ENCODE measurements at places on chromosomes 11 and 22.

DNA sequence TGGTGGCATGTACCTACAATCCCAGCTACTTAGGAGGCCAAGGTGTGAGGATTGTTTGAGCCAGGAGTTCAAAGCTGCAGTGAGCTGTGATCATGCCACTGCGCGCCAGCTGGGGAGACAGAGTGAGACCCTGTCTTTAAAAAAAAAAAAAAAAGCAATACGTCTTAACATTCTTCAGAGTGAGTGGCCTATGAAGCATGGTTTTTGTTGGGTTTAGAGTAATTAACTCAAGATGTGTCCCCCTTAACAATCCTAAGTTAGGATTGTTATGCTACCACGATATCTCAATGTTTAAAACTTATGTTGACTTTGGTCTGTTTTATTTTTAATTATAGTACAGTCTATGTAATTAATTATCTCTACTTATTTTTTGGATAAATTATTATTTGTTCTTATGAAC, 156.1 kb downstream of the HIPK3 start:
- DNase-seq, result no peak

GRCh38 chr11:5597953-5598352, 1.5 kb downstream of the TRIM6 start:
- DNase-seq, result no peak

DNA sequence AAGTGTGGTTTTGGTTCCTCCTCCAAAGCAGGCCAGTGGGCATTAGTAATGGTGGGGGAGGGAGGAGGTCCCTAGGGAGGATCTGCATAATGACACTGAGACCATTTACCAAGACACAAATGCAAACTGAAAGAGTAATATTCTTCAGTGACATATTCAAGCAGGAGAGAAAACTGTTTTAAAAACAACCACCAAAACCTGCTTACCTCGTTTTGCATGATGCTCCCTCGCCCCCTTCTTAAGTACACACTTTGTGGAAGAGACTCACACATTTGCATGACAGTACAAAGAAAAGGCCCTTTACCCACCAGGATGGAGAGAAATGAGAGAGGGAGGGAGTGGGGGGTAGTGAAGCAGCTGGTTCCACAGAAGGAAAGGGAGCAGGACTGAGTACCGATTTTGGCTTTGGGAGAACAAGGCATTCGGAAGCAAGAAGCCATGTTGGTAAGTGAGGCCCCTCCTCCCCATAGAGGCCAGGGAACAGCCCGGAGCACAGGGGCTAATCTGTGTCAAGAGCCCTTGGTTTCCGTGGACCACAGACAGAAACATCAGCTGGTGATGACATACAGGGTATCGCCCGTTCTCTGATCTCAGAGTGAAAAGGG, 13.0 kb upstream of the OPCML start:
- no peak for DNase-seq

DNA sequence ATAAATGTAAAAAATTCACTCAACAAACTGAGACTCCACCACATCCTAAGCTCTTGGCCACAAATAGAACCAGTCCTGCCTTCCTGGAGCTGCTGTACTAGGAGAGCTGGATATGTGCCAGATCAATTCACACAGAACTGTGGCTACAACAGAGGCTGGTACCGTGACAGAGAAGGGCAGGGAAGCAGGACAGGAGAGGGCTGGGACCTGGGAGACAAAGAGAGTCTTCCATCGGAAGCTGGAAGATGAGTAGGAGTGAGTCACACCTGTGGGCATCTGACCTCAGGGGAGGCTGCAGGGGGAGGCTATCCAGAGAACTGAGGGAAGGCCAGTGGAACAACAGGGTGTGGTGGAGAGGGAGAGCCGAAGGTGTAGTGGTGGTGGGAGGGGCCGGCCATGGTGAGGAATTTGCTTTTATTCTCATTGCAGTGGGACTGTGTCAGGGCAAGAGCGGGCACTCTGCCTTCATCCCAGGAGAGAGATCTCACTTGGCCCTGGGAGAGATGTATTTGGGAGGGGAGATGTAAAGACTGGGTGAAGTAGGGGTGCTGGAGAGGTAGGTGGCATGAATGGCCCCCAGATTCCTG, 1.9 kb upstream of the LTBP3 start:
- no peak for DNase-seq

DNA sequence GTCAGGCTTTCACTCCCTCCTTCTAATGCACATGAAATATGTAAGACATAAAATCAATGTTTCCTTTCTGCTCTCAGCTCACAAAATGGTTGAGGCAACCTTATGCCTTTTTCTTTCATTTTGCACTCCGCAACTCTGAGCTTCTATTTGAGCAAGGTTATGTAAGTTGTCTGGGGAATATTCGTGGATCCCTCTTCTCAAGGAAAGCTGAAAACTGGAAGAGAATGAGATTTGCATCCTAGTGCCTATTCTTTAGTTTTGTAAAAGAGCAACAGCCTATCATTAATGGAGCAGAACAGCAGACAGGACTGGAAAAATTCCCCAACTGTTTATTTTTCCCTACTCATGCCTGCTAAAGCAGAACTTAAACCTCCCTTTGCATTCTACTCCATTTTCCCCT, 141.7 kb downstream of the FAM76B start:
- no peak for DNase-seq

- DNase-seq, result no peak
Measured at GRCh38 chr11:358129-358800, 11.0 kb upstream of the B4GALNT4 start.

DNA sequence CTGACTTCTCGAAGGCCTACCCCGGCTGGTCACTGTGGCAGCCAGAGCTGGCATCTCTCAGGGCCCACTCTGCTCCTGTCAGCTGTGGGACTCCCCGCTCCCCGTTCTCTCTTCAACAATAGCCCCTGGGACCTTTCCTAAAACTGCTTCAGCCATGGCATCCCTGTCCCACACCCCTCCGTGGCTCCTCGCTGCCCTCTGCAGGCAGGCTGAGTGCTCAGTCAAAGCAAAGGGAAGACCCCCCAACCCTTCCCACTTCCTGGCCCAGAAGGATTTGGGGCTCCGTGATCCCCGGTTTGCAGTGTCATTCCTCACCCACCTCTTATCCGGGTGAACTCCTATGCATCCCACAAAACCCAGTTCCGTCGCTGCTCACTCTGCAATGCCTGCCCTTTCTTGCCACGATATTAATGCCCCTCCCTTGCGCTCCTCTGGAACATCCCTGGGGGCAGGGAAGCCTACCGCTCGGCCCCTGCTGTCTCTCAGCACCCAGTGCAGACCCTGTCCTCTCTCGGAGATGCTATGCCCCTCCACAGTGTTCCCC, 1.6 kb upstream of the TH start:
- no peak for DNase-seq
